ENCODE measurements at places on chromosomes 16 and 17.

DNA sequence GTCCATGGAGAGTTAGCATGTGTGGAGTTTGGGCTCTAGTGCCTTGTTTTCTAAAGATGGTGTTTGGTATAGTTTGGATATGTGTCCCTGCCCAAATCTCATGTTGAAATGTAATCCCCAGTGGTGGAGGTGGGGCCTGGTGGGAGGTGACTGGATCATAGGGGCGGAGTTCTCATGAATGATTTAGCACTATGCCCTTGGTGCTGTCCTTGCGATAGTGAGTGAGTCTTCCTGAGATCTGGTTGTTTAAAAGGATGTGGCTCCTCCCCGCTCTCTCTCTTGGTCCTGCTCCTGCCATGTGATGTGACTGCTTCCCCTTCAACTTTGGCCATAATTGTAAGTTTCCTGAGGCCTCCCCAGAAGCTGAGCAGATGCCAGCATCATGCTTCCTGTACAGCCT is 8.9 kb upstream of the ZNF19 start:
- DNase-seq = no peak

DNA sequence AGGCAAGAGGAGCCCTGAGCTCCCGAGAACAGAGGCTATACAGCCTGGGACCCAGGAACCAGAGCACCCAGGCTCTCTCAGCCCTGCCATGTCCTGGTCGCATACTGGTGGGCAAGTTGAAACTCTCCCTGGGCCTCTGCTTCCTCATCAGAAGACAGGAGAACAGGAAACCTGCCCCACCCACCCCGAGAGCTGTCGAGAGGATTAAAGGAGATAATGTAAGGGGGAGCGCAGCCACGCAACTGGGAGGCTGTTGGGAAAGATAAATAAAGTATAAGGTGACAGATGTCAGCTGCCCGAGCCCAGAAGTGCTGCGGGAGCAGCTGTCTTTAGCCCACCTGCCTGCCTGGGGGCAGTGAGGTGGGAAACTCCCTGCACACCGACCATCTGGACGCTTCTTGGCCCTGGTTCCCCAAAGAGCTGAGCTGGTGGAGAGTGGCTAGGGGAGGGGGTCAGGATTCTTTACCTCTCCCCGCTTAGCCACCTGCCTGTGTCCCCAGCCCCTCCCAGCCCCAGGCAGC is 6.8 kb downstream of the KIF19 start:
- no peak for DNase-seq

DNA sequence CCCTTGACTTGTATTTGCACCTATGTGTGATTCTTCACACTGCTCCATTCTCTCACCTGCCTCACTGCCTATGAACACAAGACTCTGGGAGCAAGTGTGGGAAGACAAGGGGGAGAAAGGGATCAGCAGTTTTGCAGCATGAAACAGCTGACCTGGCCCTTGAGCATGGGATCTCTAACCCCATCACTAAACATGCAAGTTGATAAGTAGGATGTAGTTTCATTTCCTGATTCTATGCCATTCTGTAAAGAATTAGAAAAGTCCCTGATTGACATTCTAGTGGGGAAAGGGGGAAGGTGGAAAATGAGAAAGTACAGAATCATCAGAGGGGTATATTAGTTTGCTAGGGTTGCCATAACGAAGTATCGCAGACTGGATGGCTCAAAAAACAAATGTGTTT is 25.3 kb upstream of the MYOCD start:
- DNase-seq = no peak

DNA sequence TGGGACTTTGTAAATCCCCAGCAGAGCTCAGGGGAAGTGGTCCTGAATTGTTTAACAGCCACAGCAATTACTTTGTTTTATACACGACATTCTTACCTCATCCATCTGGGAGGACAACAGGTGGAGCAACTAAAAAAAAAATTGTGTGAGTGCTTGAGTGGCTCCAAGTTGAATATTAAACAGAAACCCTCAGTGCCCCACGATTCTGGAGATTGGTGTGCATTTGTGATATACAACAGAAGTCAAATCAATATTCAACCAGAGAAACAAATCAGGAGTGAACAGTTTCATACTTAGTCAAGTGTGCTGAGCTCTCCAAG is 204.8 kb downstream of the HAPSTR1 start:
- DNase-seq = no peak

DNA sequence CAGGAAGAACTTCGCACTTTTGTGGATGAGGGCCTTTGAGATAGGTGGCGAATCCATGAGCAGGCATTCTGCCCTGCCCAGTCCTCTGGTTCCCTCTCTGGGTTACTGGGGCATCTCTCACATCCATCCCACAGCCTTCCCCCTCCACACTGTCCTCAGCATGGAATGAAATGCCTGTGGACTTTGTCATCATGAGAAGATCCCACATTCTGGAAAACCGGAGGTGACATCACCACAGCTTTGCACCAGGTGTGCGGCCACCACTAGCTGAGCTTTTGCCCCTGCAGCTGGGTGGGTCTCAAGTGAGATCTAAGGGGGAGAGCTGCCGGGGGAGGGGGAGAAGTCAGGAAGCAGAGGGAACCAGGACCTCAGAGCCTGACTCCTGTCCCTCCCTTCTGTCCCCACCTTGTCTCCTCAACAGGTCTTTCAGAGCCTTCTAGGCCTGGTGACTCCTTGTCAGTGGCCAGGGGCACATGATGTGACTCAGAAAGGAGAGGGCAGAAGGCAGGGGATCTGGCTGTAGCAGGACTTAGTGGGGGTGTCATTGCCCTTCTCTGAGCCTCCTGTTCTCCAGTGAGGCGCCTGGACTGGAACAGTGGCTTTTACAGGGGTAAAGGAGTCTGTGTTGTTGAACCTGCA is 40.0 kb upstream of the DLX4 start:
- DNase-seq = no peak

- DNase-seq = no peak
Observed at GRCh38 chr16:82016964-82017363, 5.7 kb upstream of the SDR42E1 start.

DNA sequence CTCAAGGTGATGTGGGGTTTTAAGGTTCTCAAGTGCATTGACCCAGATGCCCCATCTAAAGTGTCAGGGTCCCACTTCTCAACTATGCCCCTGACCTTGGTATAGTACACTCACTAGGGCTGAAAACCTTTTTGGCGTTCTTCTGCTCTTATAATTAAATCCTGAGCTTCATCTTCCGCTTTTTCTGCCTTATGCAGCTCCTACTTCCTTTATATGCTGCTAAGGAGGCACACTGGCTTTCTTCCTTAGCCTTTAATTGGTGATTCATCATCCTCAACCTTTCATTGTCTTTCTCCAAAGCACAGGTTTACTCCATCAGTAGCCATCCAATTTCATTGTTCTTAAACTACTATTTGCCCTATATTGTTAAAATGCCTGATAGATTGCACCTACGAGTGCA is 5.3 kb upstream of the NF1 start:
- DNase-seq = no peak

GRCh38 chr17:2655546-2655945 is 56.0 kb downstream of the CLUH start:
- no peak for DNase-seq

DNA sequence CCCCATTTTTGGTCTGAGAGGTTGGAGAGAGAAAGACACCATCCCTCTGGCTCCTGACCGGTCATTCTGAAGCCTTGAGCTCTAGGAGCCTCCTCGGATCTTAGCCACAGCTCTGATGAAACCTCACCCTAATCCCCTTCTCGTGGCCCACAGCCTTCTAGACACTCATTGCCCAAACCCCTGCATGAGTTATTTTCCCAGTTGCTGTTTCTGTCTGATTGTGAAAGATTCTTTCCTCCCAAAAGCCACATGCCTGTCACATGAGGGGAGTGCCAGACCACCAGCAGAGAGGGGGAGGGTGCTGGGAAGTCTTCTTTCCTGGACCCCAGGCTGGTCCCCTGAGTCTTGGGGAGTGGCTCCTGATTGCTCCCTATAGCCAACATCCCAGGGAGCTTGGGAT is 17.6 kb upstream of the ABR start:
- no peak for DNase-seq

DNA sequence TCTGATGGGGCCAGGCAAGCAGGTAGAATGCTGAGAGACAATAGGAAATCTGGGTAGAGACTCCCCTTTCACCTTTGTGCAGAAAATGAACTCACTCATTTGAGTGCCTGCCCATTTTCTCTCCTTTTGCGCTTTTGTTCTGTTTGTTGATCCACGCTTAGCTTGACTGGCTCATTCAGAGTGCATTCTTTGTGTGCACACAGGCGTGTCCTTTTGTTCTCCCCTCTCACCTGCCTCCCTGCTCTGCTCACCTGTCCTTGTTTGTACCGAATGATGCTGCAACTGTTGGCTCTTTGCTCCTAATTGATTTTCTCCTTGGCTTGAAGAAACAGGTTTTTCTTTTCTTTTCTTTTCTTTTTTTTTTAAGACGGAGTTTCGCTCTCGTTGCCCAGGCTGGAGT is 15.8 kb downstream of the PGS1 start:
- DNase-seq = no peak

GRCh38 chr17:8079291-8080207 is 8.0 kb downstream of the ALOX12B start:
- DNase-seq = peak; percentile 29

DNA sequence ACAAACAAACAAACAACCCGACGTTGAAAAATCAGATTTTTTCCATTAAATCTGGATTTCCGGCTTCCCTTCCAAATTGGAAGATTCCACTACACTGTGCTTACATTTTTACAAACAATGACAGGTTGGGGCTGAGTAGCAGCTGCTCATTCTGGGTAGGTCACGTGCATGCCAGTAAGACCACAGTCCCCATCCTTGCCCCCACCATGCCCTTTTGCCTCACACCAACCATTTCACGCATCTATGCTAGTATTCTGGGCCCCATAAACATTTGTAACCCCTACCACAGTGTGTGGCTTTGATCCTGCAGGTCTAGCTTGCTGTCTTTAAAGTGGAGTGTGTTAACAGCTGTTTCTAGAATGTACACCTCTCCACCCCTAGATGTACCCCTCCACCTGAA is 366.1 kb downstream of the XYLT1 start:
- no peak for DNase-seq

DNA sequence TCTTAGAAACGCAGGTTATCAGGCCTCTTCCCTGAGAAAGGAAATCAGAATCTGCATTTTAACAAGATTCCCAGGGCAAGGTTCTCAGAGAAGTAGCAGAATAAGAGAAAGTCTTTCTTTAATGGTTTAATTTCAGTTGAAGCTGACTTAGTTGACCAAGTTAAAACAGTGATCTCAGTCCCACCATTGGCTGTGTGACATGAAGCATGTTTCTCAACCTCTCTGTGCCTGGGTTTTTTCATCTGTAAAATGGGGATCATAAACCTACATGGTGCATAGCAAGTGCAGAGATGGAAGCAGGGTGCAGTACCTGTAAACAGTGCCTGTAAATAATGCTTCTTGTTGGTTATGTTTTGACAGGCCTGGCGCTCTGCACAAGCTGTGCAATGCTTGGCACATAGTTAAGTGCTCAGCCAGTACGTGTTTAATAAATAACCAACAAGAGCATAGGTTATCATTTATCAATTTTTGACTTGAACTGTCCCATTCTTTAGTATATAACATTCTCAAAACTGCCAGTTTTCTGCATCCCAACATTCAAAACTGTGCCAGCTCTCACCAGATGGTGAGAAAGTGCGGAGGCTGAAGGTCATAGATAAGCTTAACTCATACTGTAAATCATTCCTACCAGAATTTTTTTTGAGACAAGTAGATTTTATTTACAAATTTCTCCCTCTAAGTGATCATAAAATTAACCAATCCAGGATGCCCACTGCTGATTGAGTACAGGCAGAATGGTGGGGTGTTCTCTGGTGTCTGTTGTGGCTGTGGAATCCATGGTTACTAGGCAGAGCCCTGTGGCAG is 6.9 kb downstream of the C17orf67 start:
- no peak for DNase-seq

DNA sequence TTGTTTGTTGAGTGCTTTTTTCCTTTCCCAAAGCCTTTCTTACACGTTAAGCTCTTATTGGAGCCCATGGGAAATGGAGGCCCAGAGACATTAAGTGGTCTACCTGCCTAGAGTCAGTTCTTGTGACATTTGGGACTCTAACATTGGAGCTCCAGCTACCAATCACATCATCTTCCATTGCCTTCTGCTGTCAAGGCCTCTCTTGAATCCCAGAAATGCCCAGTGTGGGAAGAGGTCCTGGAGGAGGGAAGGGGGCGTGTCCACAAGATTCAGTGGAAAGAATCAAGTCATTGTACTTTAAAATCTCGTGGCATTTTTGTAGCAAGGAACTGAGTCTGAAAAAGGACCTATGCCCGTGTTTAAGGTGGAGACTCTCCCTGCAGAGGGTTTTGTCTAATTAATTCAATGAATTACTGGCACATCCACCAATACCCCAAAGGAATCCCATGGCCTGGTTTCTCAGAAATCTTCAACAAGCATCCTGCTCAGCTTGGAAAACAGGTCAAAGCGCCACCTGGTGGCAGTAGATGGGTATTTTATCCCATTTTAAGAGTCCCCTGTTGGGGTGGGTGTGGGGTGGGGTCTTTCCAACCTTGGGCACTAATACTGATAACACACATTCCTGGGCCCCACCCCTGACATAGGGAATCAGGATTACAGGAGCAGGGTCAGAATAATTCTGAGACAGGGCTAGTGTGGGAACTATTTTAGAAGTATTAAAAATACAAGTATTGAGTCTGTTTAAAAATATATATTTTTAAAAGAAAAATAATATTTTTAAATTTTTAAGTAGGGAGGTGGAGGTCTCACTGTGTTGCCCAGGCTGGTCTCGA is 24.6 kb downstream of the GPT2 start:
- peak; percentile 43 for DNase-seq

- DNase-seq = no peak
Observed at GRCh38 chr16:88793251-88793954, 8.4 kb upstream of the PIEZO1 start.

DNA sequence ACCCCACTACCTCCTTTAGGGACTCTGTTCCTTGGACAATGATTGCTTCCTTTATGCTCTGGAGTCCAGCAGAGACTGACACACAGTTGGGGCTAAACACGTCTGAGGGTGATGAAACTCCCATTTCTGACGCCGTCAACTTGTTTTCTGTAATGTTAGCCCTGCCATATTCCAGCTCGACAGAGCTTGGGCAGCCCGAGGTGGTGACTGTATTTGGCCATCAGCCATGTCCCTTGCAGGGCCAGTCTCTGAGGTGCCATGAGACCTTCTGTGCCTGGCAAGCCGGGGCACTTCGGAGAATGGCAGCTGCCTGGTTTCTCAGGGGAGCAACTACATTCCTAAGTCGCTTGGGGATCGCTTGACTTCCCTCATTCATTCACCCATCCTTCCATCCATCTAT is 278.9 kb upstream of the TNRC6C start:
- no peak for DNase-seq

DNA sequence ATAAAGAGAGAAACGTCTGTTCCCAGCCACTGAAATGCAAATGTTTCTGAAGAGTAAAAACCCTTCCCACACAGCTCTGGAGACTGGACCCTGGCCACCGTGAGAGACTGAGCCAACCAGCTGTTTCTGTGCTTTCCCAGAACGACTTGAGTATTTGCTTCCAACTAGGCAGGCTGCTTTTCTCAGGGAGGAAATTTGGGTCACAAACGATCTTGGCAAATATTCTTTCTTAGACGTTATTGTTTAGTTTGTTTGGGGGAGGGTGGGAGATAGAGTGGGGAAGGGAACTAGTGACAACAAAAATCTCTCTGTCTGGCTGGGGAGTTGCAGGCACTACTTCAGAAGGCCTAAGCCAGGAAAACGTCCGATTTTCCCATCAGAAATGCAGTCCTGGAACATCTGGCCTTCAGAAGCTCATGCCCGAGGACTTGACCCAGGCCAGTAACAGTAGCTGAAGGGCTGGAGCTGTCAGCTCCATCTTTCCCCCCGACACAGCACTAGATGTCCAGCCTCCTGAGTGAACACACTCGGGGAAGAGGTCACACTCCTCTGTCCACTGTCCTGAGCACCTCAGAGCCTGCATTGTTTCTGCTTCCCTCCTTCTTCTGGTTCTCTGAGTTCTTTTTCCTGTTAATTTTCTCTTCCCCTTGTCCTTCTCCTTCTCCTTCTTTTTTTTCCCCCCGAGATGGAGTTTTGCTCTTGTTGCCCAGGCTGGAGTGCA is 4.0 kb downstream of the CCDC92B start:
- no peak for DNase-seq
